ENCODE measurements at places on chromosomes 16 and 17.
A peak's percentile ranks its signal among the peaks of the same experiment; 100 is the strongest.

GRCh38 chr17:27087935-27088766, 205.8 kb upstream of the WSB1 start:
- DNase-seq: no peak

GRCh38 chr17:3963237-3964201, 718 bp downstream of the ATP2A3 start:
- DNase-seq: peak; percentile 51

- DNase-seq: no peak
Observed at GRCh38 chr17:17098551-17099179, 56.4 kb downstream of the MPRIP start.

- DNase-seq: peak; percentile 29
Observed at GRCh38 chr16:81696961-81697615, 82.0 kb upstream of the PLCG2 start.

DNA sequence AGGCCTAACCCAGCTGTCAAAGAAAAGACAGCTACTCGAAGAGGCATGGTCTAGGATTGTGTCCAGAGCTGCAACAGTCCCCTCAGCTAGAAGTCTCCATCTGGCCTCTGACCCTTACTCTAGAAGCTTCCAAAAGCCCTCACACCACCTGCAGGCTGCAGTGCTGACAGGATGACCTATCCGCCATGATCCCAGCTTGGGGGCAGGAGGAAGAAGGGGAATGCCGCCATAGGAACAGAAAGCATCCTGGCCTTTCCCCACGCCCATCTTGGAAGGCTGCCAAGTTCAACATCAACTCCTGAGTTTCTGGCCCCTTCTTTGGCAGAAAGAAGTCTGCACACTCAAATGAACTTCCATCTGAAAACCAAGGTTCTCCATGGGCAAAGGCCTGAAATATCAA, 3.1 kb upstream of the KRT36 start:
- DNase-seq: no peak

- DNase-seq: no peak
Observed at GRCh38 chr16:22428654-22429053, 54.2 kb upstream of the CDR2 start.

GRCh38 chr17:41618341-41619035, 5.9 kb downstream of the KRT17 start:
- no peak for DNase-seq

DNA sequence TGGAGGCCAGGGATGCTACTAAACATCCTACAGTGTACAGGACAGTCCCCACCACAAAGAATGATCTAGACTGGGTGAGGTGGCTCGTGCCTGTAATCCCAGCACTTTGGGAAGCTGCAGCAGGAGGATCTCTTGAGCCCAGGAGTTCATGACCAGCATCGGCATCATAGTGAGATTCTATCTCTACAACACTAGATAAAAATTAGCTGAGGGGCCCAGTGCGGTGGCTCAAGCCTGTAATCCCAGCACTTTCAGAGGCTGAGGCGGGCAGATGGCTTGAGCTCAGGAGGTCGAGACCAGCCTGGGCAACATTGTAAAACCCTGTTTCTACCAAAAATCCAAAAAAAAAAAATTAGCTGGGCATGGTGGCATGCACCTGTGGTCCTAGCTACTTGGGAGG, 5.4 kb upstream of the ZNF500 start:
- DNase-seq: no peak

DNA sequence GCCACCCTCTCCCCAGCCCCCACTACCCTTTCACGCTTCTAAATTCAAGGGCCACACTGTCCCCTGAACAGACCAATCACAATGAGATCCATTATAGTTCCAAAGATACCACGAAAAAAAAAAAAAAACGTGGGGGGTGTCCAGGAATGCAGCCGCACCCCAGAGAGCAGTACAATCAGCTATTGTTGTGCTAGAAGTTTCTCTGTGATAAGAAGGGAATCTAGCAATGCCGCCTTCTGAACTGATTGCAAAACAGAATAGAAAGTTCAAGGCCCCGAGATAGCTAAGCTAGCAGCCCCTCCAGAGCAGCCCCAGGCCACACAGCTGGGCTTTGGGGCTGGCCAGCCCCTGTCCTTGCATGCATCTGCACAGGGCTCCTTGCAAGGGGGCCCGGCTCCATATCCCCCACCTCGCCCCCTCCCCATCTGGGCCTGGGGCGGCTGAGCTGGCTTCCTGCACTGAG, 86.9 kb upstream of the CBX4 start:
- DNase-seq: no peak

Measured in activated CD8-positive, alpha-beta memory T cell treated with anti-CD3 and anti-CD28 coated beads for 1 hour (primary cell).